ENCODE measurements at places on chromosomes 11 and 22.

DNA sequence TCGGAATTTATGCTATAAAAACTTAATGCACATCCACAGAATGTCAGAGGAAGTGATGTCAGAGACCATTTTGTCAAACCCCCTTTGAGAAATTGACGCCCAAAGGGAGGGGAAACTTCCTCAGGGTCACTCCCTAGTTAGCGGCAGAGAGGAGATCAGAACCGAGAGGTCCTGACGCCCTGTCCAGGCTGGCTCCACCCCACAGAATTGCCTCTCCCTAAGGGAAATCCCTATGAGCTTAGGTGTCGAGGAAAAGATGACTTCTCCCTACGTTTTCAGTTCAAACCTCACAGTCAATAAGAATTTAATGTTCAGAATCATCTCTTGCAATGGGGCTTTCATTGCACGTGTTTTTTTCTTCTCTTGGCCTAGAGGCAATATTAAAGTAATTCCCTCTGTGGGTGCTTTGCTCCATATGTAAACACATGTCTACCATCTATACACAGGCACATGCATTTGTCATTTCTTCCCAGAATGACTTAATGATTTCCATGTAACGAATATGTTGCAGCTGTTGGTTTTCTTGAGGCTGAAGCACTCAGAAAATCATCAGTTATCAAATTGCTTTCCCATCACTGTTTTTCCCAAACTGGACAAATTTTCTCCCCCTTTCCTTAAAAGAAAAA, 148.7 kb upstream of the TIMP3 start:
- DNase-seq, result no peak

DNA sequence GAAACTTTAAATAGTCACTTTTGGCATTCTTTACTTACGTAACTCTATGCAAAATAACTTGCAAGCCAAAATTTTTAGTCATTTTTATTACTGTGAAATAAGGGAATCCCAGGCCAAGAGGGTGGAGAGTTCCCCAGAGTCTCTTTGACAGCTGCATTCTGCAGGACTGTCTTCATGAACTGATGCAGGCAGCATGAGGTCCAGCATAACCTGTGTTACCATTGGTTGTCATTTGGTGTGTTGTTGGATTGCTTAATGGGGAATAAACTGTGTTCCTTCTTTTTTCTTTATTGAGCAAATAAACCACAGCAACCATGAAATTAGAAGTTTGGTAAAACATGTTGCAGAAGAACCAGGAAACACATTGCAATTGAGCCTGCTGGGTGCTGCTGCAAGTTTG, 24.6 kb downstream of the MMP27 start:
- no peak for DNase-seq

DNA sequence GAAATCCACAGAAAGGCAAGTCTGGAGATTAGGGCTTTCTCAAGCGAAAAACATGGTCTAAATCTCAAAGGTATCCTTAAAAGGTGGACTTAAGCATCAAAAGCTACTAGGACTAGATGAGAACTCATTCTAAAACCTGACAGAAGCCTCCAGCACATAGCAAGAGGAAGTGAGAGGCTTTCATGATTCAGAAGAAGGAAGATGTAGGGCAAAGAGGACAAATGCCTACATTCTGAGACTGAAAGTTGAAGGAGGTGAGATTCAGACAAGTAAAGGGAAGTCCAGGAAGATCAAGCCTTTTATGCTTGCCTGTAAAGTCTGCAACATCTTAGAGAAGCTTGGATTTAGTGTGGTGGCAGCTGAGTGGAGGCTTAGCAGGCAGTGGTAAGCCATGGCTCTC, 98.9 kb downstream of the PGR start:
- no peak for DNase-seq

DNA sequence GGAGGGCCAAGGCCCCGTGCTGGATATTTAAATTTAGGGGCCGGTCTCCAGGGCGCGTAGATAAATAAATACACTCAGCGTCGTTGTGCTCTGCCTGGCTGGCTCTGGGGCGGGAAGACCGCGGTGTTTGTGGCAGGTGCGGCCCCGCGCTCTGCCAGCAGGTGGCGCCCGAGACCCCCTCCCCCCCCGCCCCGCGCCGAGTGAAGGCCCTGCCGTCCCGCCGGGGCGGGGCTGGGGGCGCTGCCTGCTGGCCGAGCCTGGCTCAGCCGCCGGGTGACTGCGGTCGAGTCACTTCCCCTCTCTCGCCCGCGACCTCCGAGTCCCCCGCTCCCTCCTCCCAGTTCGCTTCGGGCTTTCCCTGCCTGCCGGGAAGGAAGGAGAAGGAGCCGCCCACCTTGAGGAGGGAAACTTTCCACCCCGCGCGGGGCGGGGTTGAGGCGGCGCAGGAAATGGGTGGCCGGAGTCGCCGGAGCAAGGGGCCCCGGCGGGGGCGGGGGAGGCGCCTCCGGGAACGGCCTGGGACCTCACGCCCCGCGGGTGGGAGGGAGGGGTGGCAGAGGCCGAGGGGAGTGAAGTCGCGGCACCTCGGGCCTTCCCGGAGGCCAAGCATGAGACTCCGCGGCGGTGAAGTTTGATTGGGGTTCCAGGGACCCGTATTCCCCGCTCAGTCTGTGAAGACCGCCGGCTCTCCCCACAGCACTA, 1.6 kb upstream of the EHBP1L1 start:
- DNase-seq, result peak; percentile 67

DNA sequence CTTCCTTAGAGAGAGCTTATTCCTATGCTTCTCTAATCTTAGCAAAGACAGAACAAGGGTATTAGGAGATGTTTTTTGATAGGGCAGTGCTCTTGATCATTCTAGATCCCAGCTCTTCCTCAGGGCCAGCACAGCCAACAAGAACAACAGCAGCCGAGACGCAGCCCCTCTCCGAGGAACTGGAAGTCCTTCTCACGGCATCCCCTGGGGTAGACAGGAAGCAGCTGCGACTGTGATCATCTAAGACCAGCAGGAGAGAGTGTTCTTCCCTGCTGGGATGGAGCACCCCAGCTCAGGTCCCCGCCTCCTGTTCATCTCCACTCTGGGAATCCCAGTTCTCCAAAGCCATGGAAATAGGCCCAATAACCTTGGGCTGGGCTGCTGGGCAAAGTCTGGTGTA, 29.6 kb downstream of the IRAG1 start:
- no peak for DNase-seq

DNA sequence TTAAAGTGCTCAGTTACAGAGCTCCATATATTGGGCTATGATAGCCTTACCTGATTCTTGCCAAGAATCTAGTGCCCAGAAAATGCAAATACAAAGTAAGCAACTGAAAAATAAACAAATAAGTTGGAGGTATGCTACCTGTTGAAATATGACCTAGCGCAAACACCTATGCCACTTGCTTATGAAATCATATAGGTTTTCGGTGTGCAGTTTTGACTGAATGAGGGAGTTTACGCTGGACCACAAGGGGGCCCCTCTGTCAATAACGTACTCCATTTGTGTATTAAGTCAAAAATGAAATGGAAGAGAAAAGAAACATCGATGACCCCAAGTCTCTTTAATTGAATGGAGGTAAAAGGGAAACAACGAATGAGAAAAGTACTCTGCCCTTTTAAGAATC, 84.9 kb upstream of the TRIM77 start:
- no peak for DNase-seq

DNA sequence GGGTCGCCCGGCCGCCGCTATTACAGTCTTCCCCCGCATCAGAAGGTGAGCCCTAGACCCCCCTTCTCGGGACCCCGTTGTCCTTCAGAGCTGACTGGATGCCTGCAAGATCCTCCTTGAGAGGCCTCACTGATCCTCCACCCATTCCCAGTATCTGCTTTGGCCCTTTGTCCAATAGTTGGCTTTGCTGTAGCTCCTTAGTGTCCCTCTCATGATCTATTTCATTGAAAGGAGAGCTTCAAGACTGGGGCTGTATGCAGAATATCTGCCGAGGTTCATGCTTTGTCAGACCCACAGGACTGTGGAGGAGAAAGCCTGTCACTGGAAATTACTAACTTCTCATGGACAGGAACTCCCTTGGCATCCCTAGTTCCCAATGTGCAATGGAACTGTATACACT, 499 bp downstream of the DLAT start:
- no peak for DNase-seq

DNA sequence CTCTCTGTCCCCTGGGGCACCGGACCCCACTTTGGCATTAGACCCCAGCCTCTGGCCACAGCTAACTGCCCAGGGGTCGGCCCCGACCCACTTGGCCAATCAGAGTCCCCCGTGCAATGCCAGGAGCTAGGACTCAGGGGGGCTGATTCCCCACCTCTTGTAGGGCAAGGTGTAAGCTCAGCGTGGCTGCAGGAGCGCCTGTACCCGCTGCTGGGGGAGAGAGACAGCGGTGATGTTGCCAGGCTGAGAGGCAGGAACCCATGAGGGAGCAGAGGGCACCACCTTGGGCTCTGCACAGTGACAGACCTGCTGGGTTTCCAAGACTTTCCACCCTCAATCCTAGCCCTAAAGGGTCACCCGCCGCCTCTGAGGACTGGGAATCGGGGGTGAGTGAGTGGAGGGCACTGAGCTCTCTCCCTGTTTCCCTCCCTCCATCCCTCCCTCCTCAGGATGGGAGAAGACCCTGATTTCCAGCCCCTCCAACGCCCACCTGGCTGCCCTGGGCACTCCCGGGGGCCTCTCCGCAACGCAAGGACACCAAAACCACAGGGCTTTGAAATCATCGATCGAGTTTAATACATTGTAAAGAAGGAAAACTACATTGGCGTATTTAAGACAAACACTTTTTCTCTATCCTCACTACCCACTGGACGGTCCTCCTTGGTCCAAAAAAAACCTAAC, 128.4 kb downstream of the ARHGAP8 start:
- DNase-seq, result no peak

DNA sequence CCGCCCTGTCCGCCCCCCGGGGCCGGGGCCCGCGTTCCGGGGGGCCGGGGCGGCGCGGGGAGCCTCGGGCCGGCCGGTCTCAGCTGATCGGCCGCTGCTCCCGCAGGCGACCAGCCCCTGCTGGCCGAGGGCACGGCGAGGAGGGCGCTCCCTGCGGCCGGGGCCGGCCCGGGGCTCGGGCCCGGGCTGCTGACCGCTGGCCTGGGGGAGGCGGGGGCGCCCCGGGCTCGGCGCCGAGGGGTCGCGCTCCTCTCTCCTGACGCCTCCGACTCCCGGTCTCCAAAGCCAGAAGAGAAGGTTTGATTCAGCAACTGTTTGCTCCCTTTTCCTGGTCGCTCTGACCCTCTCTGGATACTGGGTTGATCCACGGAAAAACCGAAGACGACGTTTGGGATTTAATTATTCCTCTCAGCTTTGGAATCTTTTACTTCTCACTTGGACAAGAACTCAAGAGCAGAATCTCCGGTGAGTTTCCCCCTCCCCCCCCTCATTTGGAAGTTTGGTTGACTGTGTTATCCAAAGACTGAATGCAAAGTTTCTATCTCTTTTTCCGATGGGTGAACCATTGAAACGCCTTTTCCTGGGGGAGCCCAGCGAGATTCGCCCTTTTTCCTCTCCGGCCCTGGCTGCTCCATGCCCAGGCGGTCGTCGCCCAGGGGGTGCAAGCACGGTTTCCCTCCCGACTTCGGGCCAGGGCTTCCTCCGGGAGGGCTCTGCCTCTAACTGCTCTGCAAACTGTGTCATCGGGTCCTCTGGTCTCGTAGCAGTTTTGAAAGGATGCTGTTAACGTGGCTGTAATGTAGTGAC, 725 bp downstream of the KDM2A start:
- DNase-seq, result no peak

DNA sequence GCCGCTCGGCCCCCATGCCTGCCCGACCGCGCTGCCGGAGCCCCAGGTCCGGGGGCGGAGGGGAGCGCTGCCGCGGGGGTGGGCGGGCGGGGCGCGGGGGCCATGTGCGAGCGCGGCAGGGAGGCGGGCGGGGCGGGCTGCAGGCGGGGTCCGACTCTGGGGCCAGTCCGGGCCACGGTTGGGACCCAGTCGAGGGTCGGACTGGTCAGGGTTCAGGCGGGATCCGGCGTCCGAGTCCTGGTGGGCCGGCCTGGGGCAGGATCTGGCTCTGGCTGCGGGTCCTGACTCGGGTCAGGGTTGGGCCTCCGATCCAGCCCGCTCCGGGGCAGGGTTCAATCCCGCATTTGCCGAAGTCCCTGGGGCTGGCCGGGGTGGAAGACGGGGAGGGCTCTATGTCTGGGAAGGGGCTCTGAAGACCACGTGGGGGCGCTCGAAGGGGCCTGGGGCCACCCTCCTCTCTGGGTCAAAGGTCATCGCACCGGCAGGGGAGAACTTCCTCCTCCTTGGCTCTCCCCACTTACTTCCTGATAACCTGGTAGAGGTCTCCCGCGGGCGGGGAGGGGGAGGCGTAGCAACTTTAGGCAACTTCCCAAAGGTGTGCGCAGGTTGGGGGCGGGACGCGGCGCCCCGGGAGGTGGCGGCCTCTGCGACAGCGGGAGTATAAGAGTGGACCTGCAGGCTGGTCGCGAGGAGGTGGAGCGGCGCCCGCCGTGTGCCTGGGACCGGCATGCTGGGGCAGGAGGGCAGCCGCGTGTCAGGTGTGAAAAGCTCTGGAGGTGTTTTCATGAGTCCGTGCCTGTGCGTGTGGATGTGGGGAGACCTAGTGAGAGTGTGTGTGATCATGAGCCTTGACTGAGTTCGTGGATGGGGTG, 603 bp downstream of the ESRRA start:
- peak; percentile 46 for DNase-seq

DNA sequence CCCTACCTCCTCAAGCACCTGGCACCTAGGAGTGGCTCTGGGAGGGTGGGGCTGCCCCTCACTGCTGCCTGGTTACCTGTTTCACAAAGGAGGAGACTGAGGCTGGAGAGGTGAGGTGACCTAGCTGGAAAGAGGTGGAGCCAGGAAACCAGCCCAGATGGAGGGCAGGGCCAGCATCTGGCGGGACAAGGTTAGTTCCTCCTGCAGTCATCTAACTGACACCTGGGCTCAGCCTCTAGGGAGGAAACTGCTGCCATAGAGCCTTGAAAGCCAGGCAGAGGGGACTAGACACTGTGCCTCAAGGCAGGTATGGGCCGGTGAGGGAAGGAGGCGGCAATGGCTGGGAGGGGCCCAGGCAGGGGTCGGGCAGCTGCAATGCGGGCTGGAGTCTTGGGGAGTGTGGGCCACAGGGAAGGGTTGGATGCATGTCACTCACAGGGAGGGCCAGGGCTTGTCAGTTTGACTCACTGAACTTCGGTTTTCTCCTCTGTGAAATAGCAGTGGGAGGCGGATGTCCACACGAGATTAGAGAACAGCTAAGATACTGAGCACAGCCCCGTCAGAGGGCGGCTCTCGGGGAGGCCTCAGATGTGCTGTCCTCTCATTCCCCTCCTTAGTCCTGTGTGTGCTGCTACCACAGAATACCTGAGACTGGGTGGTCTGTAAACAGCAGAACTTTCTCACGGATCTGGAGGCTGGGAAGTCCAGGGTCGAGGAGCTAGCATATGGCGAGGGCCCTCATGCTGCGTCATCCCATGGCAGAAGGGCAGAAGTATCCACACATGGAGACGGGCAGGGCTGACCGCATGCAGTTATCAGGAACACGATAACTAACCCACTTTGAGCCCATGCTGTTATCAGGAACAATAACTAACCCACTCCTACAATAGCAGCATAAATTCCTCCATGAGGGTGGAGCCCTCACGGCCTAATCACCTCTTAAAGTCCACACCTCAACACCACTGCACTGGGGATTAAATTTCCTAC, 16.1 kb downstream of the MGAT3 start:
- no peak for DNase-seq

DNA sequence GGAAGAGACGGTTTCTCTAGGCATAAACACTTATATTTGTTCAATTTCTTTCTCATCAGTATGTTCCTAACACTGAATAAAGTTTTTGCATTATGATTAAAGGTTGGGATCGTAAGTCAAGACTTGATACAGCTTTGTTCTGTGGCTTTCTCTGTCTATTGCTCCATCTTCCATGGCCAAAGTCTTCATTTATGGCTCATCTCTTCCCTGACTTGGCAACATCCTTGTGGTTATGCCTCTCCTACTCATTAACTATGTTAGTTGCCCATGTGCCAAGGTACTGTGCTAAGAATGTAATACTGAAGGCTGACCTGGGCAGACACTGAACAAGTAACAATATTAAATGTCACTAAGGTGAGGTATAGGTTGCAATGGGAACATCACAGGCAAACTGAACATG, 1.6 kb upstream of the ACCSL start:
- DNase-seq, result no peak
